ENCODE measurements at places on chromosomes 1 and 21.
A peak's percentile ranks its signal among the peaks of the same experiment; 100 is the strongest.

GRCh38 chr1:245098924-245099323 is 55.9 kb upstream of the KIF26B start:
- no peak for DNase-seq

DNA sequence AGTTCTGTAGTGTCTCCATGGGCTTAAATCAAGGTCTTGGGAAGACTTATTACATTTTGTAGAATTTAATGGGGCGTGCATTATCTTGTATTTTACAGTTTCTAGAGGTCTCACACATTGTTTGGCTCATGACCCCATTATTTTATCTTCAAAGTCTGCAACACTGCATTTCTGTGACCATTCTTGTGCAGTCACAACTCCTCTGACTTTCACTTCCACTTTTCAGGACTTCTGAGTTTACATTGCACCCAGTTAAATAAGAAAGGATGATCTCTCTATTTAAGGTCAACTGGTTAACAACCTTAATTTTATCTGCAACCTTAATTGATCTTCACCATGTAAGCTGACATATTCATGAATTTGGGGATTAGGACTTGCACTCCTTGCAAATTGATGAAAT is 1186.6 kb downstream of the MRPL39 start:
- DNase-seq = no peak

DNA sequence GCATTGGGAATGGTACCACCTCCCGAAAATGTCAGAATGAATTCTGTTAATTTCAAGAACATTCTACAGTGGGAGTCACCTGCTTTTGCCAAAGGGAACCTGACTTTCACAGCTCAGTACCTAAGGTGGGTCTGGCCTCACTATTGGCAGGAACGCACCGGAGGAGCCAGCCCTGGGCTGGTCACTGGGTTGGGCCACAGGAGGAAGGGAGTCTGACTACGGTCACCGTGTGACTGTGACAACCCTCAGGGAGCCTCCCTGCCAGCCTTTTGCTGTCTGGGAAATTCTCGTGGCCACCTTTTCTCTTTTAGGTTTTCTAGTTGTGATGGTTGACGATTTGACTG is 2.2 kb downstream of the IL10RB start:
- DNase-seq = no peak

DNA sequence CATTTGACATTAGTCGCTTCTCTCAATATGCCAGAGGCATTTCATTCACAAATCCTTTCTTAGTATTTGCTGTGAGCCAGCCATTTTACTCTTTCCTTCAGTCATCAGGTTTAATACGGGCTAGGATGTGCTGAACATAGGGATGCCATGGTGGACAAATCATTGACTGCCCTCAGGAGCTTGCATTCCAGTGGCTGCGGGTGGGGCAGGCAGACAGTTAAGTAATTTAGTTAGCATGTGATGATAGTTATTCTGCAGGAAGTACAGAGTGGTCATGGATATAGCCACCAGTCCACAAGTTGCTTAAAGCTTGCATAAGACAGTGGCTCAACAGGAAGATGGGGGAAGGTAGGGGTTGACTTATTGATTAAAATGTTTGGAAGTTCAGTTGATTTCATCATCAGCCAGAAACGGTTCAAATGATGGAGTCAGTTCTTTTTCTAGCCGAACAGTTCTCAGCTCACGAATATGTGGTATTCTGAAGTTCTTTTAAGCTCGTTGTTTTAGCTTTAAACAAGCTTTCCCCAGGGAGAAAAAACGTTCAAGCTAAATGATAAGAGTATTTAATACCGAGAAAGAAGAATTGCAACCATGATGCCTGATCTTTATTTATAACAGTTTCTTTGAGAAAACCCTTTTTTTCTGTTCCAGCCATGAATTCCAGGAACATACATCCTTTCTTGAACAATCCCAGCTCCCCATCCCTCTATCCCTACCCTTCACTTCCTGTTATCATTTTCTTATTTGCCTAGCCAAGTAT is 1.4 kb downstream of the SLC22A15 start:
- DNase-seq = peak; percentile 82

- no peak for DNase-seq
Observed at GRCh38 chr1:3638027-3638426, 11.9 kb downstream of the WRAP73 start.

DNA sequence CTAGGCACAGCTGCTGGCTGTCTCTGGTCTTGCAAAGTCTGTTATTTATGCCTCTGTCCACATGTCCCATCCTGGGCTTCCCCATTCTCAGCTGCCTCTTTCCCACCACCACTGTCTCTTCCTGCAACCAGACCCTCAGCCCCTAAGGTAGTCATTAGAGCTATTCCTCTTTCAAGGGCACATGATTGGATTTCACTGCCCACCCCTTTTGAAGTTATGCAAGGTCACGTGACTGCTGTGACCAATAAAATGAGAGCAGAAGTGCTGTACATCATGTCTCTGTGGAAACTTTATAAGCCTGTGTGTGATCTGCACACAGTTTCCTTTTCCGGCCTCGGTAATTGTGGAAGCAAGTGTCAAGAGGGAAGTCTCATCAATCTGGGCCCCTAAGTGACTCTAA is 136.6 kb upstream of the HMGB4 start:
- DNase-seq = no peak

DNA sequence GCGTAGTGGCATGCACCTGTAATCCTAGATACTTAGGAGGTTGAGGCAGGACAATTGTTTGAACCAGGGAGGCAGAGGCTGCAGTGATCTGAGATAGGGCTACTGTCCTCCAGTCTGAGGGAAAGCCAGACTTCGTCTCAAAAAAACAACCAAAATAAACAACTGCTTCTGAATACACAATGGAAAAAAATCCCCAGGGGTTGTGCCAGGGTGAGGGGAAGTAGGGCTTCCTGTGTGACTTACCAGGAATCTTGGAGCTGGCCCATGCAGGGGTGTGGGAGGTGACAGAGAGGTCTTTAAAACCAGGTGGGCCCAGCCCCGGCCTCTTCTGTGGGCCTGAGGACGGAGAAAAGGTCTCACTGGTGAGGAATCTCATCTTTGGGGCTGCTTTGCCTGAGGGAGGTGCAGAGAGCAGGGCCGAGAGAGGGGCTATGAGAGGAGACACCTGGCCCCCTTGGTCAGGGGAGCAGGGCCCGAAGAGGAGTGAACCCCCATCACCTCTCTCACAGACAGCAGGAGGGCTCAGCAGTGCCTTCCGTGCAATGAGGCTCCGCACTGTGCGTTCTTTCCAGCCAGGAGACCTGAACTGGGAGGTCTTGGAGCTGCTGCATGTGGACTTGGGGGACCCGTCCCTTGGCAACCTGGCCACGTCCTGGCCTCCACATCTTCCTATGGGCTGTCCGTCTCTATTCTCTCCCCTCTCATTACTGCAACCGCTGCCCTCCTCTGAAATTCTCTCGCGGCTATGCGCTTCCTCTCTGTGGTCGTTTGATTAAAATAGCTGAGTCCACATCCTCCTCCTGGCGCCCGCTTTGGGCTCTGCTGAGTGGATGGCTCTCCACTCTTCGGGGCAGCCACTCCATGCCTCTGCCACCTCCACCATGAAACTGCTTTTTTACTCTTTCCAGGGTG is 10.7 kb downstream of the PLA2G5 start:
- no peak for DNase-seq

GRCh38 chr1:57963581-57963980 is 539.7 kb upstream of the DAB1 start:
- DNase-seq = no peak

- peak; percentile 38 for DNase-seq
Observed at GRCh38 chr1:818618-819291, 105.0 kb upstream of the SAMD11 start.

DNA sequence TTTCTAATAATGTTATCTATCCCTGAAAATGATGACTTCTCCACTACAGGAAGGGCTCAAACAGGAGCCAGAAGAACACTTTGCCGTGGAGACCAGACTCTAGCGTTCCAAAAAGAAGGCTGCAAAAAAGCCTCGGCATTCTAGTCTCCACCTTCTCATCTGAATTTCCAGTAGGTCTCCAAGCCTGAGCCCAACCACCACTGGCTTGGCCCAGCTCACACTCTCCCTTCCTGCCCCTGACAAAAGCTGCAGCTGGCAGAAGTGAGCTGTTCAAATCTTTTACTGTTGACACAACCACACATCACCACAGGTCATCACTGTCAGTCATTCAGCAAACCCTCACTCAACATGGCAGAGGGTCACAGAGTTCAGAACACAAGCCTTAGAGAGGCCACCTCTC is 69.3 kb downstream of the CAMK2N1 start:
- no peak for DNase-seq
